Thymus (tissue), 14 donors: ENCODE measurements at places on chromosomes 3 and 15.

GRCh38 chr3:138356730-138357405, 8.5 kb downstream of the MRAS start:
- DNase-seq: no peak

DNA sequence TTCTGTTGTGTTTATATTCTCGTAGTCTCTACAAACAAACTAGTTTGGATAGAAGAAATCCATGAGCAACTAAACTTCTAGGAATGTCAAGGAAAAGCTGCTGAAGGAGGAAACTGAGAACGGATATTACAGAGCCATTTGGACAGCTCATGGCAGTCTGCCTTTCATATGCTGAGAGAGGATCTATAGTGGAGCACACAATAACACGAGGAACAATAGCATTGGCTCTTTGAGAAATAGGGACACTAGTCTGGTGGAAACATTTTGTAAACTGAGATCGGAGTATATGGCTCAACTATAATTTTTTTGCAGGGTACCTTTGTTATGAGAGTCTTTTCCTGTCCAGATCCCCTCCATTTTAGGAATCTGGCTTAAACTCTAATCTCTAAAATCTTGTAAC, 200.5 kb downstream of the CLSTN2 start:
- no peak for DNase-seq

DNA sequence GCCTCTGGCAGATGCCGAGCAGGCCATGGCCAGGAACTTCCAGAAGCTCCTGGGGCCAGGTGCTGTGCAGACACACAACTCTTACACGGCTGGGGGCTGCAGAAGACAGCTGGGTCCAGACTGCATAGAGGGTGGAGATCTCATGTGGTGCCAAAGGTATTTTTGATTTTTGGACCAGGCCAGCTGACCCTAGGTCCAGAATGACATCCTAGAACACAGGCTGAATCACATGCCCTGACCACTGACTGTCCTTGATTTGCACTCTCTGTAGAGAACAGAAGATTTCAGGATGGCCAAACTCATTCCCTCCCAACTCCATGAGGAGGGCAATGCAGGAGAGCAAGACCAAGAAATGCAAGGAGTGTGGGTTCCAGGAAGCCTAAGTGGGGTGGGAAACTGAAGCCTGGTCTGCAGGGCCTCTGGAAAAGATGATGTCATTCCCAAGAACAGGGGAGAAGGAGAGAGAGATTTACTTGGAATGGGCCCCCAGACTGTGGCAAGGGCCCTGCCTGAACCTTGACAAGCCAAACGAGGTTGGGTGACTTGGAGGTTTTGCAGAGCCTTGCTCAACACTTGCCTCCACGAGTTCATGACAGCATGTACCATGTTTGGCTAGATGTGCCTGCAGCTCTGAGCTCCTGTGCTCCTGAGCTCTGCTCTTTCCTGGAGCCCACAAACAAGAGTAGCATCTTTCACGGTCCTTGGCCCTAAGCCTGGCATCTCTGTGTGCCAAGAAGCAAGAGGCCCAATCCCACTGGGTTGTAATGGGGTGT, 38.5 kb upstream of the CTSH start:
- no peak for DNase-seq

DNA sequence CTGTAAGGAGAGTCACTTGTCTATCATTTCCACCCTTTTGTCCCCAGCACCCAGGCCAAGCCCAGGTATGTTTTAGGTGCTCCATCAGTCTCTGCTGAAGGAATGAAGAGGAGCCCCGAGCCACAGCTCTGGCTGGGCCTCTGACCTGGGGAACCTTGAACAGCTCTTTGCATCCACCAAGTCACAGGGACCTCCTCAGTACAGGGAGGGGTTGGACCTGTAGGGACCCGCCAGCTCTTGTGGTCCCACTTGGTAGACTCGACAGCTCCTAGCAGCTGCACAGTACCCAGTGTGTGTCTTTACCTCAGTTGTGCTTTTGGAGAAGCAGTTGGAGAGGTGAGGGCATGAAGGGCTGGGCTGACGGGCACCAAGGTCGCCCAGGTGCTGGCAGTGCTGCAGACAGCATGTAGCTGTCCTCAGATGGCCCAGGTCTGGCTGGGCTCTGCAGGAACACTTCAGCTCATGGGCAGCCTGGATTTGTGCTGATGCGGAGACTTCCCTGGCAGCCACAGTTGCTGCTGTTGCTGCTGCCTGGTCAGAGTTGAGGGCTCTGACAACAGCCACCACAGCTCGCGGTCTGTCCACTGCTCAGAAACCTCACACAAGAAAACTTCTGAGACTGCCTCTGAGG, 123.6 kb downstream of the CACNA1D start:
- DNase-seq: no peak

DNA sequence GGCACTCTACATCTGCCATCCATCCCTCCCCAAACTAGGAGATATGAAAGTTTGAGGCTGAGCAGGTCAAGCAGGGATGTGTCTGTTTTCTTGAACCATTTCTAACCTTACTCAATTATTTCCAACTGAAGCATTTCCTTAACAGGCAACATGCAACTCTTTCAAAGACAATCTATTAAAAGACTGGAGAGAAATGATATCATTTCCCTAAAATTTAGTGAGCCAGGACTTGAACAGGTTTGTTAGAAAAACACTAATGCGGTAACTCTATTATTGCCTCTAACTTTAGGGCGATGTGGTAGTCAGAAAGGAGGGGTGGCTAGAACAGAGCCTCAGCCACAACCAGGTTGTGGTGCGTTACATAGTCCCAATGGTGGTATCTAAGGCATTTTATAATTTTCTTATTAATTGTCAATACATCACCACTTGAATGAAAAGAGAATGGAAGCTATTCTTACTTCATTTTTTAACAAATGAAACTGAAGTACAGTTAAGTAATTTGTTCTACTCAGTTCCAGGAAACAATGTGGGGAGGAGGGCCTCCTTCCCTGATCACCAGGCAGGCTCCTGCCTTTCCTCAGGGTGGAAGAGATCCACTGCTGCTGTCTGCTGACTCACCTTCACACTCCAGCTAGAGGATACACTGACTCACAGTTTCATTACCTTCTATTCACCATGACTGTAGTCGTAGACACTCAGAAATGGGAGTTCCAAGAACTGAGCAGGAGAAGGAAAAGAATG, 22.8 kb downstream of the MYO1E start:
- no peak for DNase-seq

DNA sequence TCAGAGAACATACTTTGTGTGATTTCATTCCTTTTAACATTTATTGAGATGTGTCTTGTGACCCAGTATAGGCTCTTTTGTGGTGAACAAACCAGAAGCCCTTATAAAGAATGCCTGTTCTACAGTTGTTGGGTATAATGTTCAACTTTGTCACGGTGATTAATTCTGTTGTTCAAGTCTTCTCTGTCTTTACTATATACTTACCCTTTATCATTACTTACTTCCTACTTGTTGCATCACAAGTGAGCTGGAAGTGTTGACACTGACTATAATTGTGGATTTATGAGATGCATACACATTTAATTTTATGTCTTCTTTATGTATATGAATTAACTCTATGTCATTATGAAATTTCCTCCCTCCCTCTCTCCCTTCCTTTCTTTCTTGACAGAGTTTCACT, 59.7 kb upstream of the TBL1XR1 start:
- DNase-seq: no peak
